ENCODE measurements at places on chromosomes 3 and 15.

GRCh38 chr3:160169139-160169976, 55.9 kb upstream of the C3orf80 start:
- no peak for DNase-seq

DNA sequence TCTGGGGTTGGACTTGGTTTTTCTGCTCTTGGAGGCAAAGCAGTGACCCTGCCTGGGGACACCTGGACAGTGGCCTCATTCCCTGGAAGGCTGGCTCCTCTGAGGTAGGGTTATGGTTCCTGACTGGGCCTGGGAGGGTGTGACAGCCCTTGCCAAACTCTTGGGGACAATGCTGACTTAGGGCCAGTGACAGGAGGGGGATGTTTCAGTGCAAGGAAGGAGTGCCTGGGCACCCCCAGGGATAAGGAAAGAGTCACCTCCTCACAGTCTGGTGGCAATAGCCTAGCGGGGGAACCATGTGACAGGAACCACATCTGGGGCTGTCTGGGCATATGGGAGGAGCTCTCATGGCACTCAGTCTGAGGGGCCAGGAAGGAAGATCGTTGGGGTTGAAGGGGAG, 91.8 kb downstream of the ABHD5 start:
- no peak for DNase-seq

DNA sequence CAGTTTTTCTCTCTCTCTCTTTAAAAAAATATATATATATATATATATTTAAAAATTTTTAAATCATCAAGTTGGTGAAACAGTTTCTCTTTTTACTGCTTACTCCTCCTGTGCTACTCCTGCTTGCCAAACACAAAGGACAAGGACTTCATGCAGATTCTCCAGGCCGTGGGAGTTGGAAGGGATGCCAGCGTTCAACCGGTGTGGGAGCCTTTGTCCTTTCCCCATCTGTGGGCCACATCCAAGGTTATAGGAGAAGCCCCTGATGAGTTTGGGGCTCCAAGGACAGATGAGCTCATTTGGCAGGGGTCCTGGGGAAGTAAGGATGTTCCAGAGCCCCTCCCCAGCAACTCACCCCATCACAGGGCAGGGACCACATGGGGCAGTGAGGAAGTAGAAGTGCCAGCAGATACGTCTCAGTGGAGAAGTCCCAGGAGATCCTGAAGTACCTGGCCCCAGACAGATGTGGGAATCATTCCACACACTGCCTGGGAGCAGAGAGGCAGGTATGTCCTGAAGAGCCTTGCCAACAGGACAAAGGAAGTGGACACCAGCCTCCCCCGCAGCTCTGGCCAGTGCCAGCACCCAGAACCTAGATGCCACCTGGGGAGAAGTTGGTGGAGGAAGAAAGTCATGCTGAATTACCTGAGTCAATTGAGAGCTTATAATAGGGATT, 36.6 kb downstream of the CCK start:
- DNase-seq = no peak

DNA sequence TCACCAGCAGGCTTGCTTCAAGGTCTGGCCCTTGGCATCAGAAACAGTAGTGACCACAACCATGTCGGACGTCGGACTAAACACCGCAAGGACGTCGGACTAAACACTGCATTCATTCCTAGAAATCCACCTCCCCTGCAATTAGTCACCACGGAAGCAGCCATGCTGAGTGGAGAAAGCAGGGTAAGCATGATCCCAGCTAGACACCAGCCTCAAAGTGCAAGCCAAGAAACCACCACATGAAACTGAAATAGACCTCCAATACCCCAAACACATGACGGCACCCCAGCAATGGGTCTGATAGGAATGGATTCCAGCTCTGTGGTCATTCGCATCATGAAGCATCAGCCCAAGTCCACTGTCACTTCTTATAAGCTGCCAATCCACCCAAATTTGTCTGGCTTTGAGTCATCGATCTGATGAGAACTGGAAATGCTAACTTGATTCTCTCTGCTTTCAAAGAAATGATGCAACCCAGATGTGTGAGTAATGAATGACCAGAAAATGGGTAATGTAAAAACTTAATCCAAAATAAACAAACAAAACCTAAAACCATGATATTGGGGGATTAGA, 348.3 kb upstream of the TMCO5A start:
- no peak for DNase-seq

DNA sequence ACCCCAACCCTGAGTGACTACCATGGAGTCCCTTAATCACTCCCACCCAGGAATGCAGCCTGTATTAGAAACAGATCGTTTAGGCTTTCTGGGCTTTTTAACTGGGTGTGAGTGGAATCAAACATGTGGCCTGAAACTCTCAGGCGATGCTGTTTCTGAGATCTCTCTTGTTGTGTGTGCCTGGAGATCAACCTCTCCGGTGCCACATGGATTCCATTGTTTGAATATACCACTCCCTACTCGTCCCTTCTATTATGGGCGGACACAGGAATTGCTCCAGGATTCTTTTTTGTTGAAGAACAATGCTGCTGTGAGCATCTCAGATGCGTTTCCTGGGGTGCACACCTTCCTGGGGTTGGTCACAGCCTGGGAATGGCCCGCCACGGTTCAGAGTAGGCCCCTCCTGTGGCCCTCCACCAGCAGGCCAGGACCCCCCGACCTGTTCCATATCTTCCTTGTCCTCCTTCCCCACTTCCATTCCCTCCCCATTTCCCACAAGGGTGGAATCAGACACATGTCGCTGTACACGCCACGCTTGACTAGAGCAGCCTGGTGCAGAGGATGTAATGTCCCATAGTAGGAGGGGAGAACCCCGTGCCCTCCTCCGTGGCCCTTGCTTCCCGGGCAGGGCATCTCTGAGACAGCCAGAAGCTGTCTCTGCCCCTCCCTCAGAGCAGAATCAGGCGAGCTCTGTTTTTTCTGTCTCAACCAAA, 36.4 kb upstream of the PRR23E start:
- no peak for DNase-seq

DNA sequence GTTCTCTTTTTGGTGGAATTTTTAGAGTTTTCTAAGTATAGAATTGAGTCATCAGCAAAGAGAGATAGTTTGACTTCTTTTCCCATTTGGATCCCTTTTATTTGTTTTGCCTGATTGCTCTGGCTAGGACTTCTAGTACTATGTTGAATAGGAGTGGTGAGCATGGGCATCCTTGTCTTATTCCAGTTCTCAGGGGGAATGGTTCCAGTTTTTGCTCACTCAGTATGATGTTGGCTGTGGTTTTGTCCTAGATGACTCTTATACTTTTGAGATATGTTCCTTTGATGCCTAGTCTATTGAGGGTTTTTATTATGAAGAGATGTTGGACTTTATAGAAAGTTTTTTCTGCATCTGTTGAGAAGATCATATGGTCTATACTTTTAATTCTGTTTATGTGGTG, 72.5 kb downstream of the TNFAIP8L3 start:
- no peak for DNase-seq

DNA sequence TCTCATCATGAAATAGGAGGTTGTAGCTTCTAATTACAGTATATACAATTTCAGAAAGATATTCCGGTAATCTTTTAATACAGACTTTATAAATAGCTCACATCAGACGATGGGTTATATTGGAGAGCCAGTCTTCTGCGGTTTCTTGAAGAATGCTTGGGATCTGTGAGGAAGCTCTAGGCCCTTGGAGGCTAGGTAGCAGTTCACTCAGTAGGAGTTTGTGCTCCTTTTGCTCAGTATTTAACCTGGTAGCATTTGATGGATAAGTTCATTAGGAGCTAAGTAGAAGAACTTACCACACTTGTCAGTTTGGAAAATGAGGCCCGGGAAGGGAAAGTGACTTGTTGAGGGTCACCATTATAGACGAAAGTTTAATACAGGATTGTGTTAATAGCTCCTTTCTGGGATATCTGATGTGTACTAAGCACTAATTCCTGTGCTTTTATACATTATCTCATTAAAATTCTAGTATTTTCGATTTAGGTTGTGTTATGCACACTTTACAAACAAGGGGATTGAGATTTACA, 2.8 kb downstream of the FNDC3B start:
- no peak for DNase-seq

GRCh38 chr15:41513506-41514227, at the start of gene LTK:
Gene LTK, minus strand, starts transcription at chr15:41513827. Its CDS starts 118 bp downstream, at chr15:41513709.
- DNase-seq = no peak

- DNase-seq = no peak
These were observed 72.9 kb downstream of the RPN1 start for GRCh38 chr3:128577711-128578110.

DNA sequence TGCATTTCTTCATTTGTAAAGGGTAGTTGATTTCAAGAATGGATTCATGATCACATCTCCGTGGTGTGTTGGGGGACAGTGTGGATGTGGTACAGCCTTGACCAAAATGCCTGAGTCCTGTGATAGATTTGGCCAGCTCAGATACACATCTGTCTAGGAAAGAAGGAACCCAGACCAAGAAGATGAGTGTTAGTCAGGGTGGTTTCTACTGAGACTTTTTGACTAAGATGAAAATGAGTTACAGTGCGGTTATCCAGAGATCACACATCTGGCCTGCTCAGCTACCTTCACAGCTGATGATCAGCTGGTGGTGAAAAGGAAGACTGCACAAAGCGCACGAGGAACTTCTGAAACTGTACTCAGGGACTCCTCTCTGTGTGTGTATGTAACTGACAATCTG, 68.0 kb downstream of the FNDC3B start:
- DNase-seq = no peak

DNA sequence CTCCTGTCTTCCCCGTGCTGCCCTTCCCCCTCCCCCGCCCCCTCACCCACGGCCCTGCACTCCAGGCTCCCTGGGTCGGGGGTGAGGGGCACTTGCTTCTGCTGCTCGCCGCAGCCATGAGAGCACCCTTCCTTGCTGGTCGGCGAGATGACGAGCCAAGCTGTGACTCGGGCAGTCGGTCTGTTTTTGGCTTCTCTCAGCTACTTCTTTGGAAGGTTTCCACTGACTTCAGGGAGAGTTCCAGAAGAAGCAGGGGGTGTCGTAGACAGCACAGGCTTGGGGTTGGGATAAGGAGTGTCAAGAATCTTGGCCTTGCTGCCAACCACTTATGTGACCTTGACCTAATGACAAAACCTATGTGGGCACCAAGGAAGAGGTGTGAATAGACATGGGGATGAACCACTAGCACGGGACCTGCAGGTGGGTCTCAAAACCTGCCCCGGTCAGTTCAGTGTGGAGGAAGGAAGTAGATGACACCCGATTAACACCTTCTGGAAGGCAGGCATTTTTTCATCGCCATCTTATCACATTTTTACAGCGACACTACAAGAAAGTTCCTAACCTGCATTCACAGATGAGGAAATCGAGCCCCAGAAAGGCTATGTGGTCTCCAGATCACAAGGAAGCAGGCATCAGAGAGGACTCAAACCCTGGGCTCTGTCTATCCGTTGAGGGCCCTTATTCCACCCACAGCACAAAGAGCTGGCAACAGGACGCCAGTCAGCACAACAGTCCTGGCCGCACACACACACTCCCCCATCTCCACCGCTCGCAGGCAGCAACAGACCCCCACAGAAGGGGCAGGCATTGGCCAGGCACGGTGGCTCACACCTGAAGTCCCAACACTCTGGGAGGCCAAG, 120.9 kb downstream of the LIPC start:
- DNase-seq = no peak
